SK-N-SH (cell line): ENCODE measurements at places on chromosomes 1 and 21. TPM values are rescaled to one million over a fixed set of nuclear protein-coding genes. Genes with fewer than 3 reads are reported as not detected.

DNA sequence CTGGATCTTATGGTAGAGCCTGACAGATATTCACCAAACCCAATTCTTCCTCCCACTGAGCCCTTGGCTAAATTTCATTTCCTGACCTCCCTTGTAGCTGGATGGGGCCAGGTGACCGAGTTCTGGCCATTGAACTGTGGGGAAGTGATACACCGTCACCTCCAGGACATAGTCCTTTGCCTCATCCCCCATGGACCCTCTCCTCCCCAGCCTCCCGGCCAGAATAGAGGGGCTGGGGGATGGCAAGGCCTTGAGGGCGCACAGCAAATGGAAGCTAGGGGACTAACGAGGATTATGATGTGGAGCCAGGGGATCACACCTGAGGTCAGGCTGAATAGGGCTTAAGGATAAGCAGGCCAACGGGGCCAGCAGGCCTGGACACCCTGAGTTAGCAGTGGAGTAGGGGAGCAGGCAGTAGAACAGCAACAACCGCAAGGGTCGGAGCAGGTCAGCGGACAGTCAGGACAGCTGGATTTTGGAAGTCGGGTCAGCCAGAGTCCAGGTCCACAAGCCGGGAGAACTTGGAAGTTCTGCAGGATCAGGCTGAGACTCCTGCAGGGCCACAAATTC lies 15.0 kb downstream of the BATF3 start:
- no peak for DNase-seq

DNA sequence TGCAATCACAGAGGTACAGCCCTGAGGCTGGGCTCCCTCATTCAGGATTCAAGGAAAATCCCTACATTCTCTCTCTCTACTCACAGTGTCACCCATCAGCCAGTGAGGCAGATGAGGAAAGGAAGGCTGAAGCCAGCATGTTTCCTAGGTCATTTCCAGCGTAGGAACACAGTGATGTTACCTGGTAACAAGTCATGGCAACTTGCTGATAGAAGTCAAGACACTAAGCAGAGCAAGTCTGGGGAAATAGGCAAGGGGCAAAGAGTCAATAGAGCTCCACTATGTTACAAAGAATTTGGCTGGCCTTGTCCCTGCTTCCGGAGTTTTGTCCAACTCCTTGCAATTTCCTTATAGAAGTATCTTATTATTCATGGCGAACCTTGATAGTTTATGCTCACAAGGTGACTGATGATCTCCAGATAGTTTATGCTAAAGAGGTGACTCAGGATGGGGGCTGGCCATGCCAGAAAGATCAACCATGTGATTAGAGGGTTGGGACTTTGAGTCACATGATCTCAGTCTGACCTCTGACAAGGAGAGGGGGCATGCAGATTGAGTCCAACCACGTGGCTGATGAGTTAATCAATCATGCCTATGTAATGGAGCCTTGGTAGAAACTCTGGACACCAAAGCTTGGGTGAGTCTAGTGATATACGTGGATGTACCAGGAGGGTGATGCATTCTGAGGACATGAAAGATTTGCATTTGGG lies 51.1 kb downstream of the SUSD4 start:
- no peak for DNase-seq

- no peak for DNase-seq
Measured at GRCh38 chr1:110916669-110917306, 43.8 kb downstream of the CD53 start.

DNA sequence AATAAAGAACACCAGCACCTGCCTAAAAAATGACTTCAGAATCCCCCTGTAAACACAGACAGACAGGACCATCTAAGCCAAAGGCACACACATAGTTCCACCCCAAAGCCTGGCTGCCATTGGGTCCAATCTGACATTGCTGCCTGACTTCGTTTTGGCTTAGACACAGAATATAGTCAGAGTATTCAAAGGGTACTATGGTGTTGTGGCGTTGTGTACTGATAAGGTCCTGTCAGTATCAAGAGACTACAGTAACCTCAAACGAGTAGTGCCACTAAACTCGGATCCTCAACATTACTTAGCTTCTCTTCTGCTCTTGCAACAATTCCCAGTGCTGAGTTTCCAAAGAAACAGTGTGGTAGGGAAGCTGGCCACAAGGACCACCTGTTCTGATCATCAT lies 169.3 kb upstream of the NR5A2 start:
- DNase-seq, result no peak

DNA sequence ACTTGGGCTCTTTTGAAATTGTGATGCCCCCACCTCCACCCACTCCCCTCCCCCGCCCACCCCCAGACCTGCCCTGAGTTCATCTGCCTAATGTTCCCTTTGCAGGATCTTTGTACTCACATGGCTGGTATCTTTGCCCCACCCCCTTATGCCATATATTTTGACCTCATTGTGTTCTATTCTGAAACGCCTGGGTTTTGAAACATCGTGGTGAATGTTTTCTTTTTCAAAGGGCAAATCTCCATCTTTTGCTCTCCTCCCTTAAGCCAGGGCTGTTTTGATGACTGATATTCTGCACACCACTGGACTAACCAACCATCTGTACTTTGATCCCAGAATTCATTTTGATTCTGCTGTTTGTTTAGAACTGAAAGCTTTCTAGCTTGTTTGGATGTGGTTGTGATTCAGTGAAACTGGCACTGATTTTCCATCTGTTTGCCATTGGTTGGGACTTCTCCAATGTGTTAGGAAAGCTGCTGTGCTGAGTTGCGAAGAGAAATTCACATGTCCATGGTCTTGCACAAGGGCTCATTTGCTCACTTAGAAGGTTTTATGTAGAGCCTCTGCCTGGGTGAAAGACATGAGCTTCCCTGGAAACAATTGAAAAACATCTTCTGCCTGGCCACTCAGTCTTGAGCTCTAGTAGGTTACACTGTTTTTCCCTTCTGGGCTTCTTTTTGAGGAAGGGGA lies 16.5 kb downstream of the SMAP2 start:
- no peak for DNase-seq

DNA sequence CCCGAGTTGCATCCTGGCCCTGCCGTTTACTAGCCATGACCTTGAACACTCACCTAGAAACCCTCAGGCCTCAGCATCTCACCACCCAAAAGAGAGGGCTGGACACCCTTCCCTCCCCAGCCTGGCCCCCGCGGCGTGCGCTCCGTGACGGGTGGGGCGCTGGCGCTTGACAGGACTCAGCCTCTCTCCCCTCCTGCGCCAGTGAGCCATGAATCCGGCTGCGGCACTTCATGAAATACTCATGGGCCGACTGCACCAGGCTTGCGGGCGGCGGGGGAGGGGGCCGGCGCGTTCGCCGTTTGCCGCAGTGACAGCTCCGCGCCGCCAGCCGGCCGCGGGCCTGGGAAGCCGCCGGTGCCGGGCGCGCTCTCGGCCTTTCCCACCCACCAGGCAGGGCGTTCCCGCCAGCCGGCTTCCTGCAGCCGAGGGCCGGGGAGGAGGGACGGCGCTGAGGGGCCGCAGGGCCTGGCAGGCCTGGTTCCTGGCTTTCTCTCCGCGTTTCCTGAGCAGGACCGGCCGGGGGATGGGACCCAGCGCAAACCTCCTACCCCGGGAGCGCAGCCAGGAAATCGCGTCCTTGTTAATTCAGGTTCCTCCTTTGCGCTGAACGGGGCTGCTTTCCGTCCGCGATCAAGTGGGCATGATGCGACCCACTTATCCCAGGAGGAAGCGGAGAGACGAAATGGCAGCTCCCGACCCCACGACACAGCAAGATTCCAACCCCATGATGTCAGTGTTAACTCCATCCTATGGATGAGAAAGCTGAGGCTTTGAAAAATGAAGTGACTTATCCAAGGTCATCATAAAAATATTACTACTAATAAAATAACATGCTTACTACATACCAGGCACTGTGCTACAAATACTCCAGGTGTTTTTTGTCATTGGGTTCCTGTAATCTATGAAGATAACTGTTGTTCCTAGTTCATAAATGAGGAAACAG lies 9.1 kb upstream of the LUZP1 start:
- peak; percentile 95 for DNase-seq

DNA sequence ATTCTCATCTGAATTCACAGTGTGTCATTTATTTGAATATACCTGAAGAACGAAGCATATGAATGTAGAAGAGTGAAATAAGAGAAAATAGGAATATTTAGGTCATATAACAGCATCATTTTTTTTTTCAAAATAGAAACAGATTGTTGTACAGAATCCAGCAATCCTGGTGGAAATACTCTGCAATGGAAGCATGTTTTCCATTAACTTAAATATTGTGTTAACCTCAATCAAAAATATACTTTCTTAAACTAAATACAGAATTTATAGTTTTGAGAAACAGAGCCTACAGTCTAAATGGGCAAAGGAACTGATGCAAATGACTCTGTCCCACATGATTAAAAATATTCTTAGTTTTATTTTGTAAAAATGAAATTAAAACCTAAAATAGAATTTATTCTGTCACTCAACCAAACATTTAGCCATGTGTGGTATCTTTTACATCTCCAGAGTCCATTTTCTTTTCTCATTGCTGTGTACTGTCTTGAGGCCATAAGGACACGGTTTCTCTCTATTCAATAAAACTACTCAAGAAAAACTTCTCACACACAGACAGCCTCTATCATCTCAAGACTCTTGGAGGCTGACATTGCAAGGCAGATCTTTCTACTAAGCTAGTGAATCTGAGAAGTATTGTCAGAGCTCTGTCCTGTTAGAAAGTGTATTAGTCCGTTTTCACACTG lies 322.6 kb downstream of the LTN1 start:
- DNase-seq, result no peak

DNA sequence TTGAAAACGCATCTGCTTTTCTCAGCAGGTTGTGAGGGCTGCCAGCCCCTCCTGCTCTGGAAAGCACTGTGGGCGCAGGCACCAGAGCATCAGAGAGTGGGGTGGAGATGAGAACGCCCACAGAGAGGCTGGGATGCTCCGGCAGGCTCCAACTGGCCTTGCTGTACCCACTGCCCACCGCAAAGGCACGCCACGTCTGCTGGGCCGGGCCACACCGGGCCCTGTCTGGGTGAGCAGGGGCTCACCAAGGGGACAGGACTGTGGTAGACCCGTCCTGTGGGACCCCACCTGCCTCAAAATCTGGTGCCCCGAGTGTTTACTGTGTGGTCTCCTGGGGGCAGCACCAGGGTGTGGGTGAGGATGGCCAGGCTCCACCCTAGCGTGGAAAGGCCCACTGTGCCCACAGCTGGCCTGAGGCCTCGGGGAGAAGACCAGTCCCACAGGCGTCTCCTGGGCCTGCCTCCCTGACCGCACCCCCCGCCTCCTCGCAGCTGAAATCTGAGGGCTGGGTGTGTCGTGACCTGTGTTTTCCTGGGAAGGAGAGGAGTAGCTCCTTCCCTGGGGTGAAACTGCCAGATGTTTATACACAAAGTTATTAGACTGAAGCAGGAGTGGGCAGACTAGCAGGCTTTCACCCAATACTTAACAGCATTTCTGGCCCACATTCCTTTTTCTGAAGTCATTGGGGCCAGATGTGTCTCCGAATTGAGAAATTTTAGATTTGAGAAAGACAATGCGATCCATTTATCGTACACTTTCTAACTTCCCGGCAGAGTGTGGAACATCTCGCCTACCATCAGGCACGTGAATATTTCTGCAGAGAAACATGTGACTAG lies 53.8 kb downstream of the STUM start:
- DNase-seq, result no peak

- DNase-seq, result no peak
Measured at GRCh38 chr21:43851593-43851992, 13.4 kb upstream of the AGPAT3 start.

DNA sequence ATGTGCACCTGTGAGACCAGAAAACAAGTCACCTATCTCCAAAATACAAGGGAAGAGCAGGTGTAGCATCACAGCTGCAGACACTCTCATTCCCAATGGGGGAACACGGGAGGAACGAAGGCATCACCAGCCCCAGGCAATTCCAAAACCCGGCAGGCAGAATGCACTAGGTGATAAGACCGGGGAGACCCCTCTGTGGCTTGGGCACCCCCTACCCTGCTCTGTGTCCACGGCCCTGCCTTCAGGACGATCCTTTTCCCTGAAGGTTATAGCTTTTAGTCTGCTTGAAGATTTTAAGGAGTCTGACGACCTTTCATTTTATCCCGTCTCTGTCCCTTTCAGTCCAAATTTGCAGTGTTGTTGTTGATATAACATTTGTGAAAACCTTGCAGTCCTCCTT lies 19.2 kb downstream of the TRPM2 start:
- no peak for DNase-seq

Gene SHE
- polyA plus RNA-seq, result not detected in 2 replicates

Gene RPTN
- polyA plus RNA-seq, result not detected in 2 replicates

Gene NTRK1
- 0.97 and 3.3 TPM in 2 replicates for polyA plus RNA-seq
